Left renal pelvis (tissue), 4 donors: ENCODE measurements at places on chromosomes 11 and 22.

- DNase-seq = no peak
Measured at GRCh38 chr11:116613206-116613875, 159.4 kb downstream of the BUD13 start.

- DNase-seq = no peak
Measured at GRCh38 chr11:57700425-57700824, 11.6 kb downstream of the MED19 start.

- DNase-seq = no peak
Measured at GRCh38 chr11:67082071-67082791, 25.6 kb downstream of the RHOD start.

DNA sequence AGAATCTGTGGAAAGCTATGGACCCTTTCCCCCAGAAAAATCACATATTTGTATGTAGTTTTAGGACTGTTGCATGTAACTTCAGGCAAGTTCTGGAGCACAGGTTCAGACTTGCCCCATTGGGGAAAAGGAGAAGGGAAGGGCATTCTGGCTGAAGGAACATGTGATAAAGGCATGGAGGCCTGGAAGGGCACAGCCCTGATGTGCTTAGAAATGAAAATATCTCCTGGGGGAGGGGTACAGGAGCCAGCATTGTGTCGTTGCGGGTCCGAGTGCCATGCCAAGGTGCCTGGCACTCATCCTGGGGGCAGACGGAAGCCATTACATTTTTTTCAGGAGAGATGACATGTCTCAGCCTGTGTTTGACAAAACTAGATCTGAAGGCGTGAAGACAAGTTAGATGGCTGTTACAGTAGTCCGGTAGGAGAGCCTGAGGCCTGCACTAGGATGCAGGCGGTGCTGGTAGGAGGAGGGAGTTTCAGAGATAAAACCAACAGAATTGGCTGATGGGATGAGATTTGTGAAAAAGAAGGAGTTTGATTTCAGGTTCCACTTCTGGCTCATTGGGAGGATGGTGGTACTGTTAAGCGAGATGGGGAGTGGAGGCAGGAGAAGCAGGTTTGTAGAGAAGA lies 96.9 kb downstream of the TEAD1 start:
- no peak for DNase-seq

GRCh38 chr11:102771351-102771750 lies 9.1 kb downstream of the MMP10 start:
- DNase-seq = no peak

DNA sequence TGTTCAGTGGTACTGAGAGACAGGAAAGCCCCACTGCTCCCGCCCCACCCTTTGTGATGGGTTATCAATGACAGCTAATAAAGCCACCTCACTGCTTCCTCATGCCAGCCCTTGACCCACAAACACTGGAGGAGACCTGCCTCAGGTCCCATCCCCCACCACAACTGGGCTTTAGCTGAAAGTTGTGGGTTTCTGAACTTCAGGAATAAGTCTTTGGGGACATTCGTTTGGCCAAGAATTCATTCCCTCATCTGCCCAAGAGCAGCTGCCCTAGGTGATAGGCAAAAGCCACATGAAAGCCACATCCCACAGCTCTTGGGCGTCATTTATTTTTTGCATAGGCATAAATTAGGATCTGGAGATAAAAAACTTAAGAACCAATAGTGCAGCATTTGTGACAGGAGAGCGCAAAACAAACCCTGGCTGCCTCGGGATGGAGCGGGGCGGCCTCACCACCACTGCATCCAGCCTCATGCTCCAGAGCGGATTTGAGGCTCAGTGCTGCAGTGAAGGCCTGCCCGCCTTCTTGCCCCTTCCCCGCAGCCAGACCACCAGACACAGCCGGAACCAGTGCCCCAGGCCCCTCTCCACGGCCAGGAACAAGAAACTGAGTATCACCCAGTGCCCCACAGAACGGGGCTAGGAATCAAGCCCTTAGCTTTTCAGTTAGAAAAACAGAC lies 21.2 kb downstream of the SUN2 start:
- DNase-seq = no peak

DNA sequence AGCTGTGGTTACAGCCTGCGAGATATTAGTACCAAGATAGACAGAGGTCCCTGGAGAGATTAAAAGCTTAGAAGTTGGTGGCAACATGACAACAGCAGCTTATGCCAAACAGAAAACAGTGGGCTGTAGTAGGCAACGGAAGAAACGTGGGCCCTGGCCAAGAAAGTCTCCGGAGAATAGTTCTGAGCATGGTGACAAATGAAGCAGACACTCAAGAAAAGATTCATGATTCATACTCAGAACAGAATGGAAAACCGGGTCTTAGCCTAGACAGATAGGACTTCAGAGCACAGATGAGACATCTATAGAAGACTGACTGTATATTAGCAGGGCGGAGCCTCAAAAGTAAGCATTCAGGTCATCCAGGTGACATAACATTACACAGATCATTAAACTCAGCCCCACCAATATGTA lies 727.4 kb downstream of the ETS1 start:
- DNase-seq = no peak

- DNase-seq = no peak
Measured at GRCh38 chr11:2377511-2378443, 667 bp downstream of the CD81 start.

- DNase-seq = no peak
Measured at GRCh38 chr11:8213376-8213775, 44.6 kb upstream of the RIC3 start.

DNA sequence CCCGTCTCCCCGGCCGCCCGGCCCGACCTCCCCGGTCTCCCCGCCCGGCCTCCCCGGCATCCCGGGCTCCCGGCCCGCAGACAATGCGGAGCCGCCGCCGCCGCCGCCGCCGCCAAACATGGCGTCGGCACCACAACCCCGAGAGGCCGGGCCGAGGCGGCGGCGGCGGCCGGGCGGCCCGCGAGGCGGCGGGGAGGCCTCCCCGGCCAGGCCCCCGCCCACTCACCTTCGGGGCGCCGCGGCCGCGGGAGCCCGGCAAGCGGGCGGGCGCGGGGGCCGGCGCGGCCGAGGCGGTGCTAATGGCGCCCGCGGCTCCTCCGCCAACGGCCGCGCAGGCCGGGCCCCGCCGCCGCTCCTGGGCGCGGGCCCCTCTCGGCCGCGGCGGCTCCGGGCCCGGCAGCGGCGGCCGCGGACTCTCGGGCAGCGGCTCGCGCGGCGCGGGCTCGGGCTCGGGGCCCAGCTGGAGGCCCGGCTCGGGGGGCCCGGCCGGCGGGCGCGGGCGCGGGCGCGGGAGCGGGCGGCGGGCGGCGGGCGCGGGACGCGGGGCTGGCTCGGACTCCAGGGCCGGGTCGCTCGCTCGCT lies 311 bp downstream of the BRD1 start:
- DNase-seq = no peak

DNA sequence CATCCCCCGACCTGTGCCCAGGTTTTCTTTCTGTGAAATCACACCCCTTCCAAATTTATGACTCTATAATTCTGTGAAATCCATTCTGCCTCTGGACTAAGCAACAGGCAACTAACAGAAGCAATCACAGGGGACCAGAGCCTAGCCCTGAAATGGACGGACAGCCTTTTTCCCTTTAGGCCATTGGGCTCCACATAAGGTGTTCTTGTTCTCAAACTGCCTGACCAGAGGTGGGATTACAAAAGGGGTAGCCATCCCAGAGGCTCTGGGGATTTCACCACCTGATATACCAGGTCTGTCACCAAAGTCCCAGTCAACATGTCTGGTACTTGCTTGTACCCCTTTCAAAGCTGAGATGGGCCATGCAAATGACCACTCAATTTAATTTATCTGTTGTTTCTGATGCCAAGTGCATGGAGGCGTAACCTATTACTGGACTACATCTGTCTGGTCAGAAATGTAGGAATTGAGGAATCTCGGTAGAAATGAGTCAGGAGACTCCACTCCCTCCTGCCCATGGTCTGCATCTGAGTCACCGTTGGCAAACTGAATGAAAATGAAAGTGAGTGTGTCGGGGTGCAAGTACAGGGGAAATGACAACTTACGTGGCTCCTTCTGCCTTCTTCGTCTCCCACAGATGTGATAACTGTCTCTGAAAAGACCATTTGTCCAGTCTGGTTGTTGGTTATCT lies 10.2 kb downstream of the DKK3 start:
- no peak for DNase-seq

DNA sequence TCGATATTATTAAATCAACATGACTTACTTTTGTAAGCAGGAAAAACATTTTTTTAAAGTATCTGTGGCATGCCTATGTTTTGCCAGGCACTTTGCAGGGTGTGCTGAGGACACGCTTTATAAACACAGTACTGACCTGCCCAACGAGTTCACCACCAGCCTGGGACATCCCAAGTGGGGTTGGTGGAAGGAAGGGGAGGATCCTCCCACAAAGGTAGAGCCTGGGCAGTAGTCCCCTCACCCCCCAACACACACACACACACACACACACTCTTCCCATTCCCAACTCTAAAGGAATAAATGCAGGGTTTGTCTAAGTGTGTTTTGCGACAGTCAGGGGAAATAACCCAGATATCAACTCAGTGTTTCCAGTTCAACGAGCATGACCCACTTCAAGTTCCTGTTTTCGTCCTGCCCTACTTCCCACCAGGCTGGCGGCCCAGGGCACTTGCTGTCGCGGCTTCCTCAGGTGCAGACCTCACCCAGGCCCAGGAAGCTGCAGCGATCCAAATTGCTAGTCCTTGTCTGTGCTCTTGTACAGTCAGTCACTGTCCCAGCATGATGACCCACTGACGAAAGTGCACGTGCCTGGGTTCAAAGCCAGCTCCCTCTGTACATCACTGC lies 3.1 kb downstream of the CERK start:
- DNase-seq = no peak

GRCh38 chr11:64894070-64894811 lies 15.8 kb upstream of the EHD1 start:
- DNase-seq = no peak

- DNase-seq = no peak
Measured at GRCh38 chr11:65116370-65117205, 913 bp downstream of the ZNHIT2 start.

- DNase-seq = no peak
Measured at GRCh38 chr22:18066181-18066859, 11.5 kb upstream of the PEX26 start.

DNA sequence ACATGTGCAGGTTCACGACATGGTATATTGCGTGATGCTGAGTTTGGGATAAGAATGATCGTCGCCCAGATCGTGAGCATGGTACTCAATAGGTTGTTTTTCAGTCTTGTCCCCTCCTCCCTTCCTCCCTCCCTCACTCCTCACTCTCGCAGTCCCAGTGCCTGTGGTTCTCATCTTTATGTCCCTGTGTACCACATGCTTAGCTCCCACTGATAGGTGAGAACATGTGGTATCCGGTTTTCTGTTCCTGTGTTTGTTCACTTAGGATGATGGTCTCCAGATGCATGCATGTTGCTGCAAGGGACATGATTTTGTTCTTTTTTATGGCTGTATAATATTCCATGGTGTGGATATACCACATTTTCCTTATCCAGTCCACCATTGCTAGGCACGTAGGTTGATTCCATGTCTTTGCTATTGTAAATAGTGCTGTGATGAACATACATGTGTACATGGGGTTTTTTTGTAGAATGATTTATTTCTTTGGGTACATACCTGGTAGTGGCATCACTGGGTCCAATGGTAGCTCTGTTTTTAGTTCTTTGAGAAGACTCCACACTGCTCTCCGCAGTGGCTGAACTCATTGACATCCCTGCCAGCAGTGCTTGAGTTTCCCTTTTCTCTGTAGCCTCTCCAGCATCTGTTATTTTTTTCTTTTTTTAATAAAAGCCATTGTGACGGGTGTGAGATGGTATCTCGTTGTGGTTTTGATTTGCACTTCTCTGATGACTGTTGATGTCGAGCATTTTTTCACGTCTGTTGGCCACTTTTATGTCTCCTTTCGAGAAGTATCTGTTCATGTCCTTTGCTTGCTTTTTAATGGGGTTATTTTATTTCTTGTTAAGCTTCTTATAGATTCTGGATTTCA lies 16.4 kb downstream of the ZBED4 start:
- DNase-seq = no peak

- no peak for DNase-seq
Measured at GRCh38 chr11:124890151-124890550, 7.5 kb downstream of the ROBO4 start.

DNA sequence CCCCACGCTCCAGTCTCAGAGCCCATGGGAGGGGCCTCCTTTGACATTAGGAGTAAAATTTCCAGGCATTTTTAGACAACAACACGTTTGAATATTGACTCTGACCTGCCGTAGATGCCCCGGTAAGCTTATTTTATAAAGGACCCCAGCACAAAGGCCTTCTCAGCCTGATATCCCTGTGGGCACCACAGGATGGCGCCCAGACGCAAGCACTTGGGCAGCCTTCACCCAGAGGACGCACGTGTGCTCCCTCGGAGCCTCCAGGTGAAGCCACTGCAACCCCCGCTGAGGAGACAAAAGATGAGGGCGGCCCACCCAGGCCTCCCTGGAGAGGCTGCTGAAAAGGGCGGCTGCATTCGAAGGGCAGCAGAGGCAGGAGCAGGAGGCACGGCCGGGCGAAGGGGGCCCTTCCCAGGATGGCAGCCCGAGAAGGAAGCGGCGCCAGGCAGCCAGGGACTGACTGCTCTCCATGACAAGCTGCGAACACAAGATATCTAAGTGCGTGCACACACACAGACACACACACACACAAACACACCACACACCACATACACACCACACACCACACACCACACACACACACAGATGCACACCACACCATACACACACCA lies 15.2 kb upstream of the TH start:
- no peak for DNase-seq

GRCh38 chr11:5966958-5967357 lies 1.3 kb downstream of the OR56A5 start:
- no peak for DNase-seq

DNA sequence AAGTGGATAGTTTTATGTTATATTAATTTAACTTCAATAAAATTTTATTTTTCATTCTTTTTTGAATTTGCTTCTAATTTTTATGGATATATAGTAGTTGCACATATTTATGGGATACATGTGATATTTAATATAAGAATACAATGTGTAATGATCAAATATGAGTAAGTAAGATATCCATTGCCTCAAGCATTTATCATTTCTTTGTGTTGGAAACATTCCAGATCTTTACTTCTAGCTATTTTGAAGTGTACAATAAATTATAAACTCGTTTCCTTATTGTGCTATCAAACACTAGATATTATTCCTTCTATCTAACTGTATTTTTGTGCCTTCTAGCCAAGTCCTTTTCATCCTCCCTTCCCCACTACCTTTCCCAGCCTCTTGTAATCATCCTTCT lies 17.0 kb downstream of the EXPH5 start:
- no peak for DNase-seq

GRCh38 chr11:118488480-118489109 lies 38.7 kb upstream of the TTC36 start:
- DNase-seq = peak; percentile 56

- no peak for DNase-seq
Measured at GRCh38 chr11:12100841-12101242, 9.5 kb upstream of the MICAL2 start.

DNA sequence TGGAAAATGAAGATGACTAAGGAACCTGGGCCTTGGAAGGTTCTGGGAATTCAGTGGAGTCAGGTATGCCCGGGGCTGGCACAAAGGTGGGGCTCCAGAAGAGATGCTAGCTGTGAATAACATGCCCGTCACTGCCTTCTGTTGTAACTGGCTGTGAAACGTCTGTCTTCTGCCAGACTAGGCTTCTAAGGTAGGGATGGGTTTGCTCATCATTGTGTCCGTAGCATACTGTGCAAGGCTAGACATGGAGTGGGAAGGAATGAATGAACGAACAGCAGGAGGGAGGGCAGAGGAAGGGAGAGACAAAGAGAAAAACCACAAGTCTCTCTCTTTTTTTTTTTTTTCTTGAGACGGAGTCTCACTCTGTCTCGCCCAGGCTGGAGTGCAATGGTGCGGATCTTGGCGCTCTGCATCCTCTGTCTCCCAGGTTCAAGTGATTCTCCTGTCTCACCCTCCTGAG lies 327.4 kb downstream of the MN1 start:
- DNase-seq = no peak
